Dorsolateral prefrontal cortex (tissue), 122 donors: ENCODE measurements at places on chromosomes 2 and 18. TPM values are rescaled to one million over a fixed set of nuclear protein-coding genes. Genes with fewer than 3 reads are reported as not detected.

DNA sequence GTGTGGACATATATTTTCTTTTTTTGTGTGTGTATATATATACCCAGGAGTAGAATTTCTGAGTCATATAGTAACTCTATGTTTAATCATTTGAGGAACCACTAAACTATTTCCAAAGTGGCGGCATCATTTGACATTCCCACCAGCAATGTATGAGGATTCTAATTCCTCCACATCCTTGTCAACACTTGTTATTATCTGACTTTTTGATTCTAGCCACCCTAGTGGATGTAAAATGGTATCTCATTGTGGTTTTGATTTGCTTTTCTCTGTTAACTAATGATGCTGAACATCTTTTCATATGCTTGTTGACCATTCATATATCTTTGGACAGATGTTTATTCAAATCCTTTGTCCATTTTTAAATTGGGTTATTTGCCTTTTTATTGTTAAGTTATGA lies 120.3 kb downstream of the TGFA start:
- no peak for DNase-seq

Gene TEX44
- total RNA-seq: not detected

- no peak for DNase-seq
Measured at GRCh38 chr2:218839430-218839829, 7.8 kb upstream of the PRKAG3 start.

Gene KLHL41
- total RNA-seq: 3.1 TPM

GRCh38 chr2:180450841-180451240 lies 443.7 kb upstream of the CWC22 start:
- no peak for DNase-seq

DNA sequence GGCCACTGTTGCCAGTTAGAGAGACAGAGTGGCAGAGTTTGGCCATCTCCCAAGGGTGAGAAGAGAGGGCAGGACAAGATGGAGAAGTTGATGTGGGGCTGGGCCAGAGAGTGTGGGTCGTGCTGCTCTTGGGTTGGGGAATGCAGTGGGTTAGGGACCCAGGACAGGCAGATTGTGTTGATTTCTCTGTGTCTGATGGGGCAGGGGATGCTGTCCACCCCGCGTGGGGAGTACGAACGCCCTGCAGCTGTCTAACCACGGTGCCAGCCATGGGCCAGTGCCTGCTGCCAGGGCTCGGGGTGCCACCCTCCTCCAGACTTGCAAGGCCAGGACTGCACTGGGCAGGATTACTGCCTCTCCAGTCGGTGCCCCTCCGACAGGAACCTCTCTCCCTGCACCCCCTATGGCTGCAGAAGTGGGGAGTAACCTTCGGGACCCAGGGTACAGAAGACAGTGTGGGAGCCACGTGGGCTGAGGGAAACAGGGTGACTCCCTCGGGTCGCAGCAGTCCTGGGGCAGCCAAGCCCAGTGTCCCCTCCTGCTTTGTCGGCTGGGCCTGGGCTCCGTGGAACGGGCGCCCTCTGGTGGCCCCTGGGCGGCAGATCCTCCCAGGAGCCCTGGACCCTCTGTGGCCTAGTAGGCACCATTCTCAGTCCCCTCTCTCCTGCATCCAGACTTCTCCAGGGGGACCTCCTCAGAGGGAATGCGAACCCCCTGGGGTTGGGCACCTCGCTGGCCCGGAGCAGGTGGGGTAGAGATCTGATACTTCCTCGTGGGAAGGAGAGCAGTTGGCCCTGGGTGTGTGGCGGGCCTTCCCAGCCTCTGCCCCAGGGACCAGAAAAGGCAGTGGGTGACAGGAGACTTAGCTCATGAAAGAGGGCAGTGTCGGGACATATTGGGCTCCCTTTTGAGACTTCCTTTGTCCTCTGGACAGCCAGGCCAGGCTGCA lies 2.7 kb downstream of the GPC1 start:
- DNase-seq: peak; percentile 84

DNA sequence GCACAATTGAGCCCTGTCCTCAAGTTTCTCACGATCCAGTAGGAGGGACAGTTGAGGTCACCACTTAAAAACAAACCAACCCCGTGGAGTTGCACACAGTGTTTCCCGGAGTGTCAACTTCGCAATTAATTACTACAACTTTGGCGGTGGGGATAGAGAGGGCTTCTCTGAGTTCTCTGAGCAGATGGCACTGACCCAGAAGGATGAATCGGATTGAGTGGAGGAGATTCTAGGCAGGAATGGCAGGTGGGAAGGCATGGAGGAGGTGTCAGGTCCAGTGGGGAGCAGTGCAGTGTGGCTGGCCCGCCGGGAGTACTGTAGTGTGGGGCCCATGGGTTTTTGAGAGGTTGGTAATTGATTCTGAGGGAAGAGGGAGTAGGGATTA lies 12.0 kb downstream of the SIX3 start:
- DNase-seq: no peak

- peak; percentile 63 for DNase-seq
Measured at GRCh38 chr2:11132036-11132671, 23.1 kb upstream of the SLC66A3 start.

DNA sequence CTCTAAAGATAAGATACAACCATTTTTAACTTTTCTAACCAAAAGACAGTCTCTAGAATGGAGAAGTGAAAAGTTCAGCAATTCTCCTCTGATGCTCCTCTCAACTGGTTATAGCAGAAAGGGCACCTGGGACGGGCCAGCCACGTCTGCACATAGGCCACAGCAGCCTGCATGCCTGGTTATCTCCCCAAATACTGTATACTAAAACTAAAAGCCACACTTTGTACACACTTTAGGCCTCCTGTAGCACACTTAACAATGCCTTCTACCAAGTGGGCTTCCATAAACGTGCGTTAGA lies 179.1 kb downstream of the ANKRD44 start:
- DNase-seq: no peak

GRCh38 chr2:112767693-112768330 lies 3.4 kb upstream of the CKAP2L start:
- DNase-seq: no peak

DNA sequence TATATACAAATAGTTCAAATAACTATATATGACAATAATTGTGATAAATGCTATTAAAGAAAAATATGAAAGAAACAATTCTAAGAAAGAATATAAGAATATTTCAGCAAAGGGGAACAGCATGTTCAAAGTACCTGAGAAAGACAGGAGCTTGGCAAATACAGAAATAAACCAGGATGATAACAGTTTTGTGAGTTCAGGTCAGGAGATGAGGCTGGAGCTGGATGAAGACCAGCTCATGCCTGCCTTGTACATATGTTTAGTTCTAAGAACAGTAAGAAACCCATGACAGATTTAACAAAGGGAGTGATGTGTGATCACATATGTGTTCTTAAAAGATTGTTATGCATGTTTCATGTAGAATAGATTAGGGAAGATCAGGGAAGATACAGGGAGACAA lies 98.2 kb downstream of the R3HDM1 start:
- no peak for DNase-seq

DNA sequence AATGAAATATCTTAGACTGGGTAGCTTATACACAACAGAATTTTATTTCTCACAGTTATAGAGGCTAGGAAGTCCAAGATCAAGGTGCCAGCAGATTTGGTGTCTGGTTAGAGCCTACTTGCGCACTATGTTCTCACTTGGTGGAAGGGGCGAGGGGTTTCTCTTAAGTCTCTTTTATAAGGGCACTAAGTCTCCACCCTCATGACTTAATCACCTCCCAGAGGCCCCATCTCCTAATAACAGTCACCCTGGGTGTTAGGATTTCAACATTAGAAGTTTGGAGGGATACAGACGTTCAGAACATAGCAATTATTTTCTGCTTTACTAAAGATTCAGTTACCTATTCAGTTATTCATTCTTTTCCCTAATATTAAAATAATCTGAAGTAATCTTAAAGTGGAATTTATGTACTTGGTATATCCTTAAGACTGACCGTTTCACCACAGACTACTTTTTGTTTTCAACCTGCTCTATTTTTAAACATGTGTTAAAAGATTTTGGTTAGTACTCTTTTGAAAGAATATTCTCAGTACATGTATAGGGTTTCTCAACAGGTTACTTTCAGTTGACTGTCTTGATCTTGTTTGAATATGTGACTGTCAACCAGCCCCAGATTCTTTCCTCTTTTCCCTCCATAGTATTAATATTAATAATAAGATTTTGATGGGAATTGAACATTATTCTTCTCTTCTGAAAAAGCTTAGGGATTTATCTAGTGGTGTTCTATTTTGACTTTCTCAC lies 130.0 kb downstream of the TAF4B start:
- DNase-seq: no peak

Gene DNAJC5G
- 6.1 TPM for total RNA-seq

Gene POU3F3
- total RNA-seq: 68.1 TPM

DNA sequence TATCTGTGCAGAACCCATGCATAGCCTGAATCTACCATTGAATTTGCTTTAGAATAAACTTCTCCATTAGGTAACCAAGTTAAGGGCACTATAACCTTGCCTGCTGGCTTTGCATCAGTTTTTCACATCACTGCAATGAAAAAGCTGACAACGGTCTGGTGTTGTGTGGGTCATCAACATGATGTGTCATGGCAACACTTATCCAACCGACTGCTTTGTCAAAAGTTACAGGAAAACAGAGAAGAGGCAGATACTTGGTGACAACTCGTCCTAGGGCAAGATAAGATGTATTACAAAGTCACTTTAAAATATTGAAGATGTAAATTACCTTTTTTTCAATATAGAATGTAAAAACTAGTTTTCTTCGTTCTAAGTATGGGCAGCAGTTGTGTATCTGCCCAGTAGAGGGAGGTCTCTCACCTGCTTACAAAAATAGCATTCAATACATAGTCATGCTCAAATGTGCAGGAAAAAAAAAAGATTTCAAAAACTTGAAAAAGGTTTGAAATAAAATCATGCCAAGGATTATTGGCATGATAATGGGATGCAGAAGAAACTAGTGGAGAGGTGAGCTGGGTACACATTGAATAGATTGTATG lies 96.3 kb downstream of the EVA1A start:
- DNase-seq: no peak

Gene MC2R
- total RNA-seq: not detected

DNA sequence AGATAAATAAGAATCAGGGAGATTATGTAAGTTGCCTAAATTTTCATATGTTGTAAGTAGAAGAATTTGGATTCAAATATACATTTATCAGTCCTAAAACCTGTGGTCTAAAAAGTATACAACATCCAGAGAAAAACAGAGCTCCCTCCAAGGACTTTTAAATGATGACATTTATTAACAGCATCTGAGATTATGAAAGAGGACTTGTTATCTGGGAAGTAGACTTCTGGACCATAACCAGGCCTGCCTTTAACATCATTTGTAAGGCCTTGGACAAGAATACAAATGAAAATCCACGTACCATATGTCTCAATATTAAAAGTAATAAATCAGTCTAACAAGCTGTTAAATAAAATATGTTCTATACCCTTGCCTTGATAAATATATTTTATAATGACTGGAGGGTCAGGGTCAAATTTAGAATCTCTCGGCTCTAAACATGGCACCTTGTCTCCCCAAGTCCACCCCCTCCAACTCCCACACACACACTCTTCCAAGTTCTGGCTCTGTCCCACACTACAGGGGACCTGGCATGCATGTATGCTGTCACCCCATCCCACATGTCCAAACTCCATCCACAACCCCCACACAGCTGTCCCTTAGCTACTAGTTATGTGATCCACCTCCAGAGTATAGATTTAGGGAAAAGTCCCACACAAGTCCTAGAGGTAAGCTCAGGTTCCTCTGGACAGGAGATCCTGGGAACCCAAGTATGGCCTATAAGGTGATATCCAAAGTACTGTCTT lies 382.6 kb downstream of the CDH2 start:
- DNase-seq: no peak

- DNase-seq: no peak
Measured at GRCh38 chr2:181170256-181170655, 189.9 kb downstream of the UBE2E3 start.

DNA sequence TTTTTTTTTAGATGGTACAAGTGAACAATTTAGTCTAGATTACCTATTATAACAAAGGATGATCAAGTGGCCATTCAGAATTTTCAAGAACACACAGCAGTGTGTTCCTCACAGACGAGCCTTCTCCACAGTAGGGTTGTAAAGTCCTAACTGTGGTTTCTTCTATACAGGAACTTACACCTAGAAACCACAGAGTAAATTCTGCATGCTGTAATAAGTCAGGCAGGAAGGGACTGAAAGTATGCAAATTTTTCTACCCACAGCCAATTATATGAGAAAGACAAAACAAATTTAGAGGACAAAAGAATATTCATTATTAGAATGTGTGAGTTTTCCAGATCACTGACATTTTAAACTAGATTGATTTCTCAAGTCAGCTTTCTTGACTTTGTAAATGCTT lies 99.5 kb downstream of the RBMS1 start:
- no peak for DNase-seq

DNA sequence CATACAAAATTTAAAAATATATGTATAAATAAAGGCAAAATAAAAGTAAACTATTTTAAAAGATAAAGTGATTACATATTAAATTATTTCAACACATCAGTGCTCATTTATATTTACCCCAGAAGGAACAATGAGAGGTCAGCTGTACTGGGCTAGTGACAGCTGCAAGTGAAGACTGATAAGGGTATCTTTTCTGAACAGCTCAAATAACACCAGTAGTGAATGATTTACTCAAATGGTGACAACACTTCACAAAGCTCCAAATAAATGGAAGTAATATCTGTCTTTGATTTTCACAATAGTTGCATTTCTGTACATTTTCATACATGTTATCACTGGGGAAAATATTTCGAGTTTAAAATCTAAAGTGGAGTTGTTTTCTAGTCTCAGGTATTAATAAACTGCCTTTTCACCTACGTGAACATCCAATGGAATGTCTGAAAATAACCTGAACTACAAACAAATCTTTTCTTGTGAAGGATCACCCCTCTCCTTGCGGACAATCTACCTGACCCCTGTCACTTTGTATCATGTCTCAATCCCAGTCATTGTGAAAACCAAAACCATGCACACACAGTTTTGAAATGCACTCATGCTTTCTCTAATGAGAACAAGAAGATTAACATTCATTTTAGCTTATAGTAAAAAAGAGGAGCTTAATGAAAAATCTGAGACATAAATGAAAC lies 1928.8 kb upstream of the CELF4 start:
- no peak for DNase-seq

Gene SLC35F5
- 49.2 TPM for total RNA-seq

Gene AKAIN1
- total RNA-seq: not detected

- no peak for DNase-seq
Measured at GRCh38 chr2:28390746-28391563, 1.7 kb upstream of the FOSL2 start.

GRCh38 chr2:186641807-186642321 lies 52.0 kb upstream of the FAM171B start:
- DNase-seq: no peak

DNA sequence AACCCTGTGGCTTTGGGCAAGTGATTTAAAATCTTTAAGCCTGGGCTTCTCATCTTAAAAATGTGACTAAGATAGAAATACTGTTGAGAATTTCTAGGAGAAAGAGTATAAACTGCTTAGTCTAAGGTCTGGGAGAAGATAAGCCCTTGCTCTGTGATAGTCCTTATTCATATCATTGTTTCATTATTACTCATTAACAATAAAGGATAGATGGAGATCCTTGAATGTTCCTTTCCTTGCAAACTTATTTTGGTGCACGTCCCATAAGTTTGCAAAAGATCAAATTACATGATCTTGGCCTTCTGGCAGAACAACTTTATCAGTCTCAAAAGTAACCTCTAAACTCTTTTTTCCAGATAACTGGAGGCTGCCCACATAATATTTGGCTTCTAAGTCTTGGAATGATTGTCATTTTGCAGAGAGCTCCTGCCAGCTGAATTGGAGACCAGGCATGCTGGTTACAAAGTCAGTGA lies 138.3 kb downstream of the FAM124B start:
- DNase-seq: no peak

Gene UNC80
- total RNA-seq: 131 TPM
